ENCODE measurements at places on chromosomes 12 and 14.
A peak's percentile ranks its signal among the peaks of the same experiment; 100 is the strongest.

- DNase-seq, result peak; percentile 12
Observed at GRCh38 chr12:68011882-68012207, 22.6 kb downstream of the IFNG-AS1 start.

DNA sequence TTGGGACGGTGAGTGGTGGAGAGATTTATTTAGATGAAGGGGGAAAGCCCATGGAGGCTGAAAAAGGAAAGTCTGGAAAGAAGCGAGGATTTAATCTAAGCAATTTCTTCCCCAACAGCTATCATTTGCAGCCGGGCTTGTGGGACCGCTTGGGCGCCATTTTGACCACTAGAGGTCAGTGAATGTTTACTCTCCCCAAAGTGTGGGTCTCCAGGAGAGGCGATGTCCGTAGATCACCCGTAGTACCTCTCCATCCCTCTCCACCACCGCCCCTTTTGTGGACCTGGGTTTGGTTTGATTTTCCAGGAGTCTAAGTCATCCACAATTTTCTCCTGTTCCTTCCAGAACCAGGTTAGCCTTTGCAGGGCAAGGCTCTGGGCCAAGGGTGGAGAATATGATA, 91.2 kb upstream of the PARP11 start:
- DNase-seq, result peak; percentile 38

DNA sequence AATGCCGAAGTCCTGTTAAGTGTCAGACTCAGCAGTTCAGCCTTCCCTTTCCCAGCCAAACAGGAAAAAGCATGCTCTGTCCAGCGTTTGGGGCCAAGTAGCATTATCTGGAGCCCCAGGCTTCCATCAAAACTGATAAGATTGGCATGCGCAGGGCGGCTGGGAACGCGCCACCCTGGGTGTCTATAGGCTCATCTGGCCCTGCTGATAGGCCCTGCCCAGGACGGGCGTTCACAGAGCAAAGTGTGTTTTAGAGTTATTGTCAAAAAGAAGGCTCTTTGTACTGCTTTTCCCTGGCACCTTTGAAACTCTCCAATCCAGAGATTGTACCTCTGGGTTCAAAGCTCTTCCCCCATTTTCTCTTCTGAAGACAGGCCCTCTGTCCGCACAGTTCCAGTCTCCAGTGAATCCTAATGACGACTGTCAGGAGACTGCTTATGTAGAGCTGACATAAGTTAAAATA, at the start of gene ART4:
Gene ART4 (minus strand): TSS at position 102 of the 463 bp plus-strand sequence. CDS start 413 bp downstream, outside the sequence.
- no peak for DNase-seq

DNA sequence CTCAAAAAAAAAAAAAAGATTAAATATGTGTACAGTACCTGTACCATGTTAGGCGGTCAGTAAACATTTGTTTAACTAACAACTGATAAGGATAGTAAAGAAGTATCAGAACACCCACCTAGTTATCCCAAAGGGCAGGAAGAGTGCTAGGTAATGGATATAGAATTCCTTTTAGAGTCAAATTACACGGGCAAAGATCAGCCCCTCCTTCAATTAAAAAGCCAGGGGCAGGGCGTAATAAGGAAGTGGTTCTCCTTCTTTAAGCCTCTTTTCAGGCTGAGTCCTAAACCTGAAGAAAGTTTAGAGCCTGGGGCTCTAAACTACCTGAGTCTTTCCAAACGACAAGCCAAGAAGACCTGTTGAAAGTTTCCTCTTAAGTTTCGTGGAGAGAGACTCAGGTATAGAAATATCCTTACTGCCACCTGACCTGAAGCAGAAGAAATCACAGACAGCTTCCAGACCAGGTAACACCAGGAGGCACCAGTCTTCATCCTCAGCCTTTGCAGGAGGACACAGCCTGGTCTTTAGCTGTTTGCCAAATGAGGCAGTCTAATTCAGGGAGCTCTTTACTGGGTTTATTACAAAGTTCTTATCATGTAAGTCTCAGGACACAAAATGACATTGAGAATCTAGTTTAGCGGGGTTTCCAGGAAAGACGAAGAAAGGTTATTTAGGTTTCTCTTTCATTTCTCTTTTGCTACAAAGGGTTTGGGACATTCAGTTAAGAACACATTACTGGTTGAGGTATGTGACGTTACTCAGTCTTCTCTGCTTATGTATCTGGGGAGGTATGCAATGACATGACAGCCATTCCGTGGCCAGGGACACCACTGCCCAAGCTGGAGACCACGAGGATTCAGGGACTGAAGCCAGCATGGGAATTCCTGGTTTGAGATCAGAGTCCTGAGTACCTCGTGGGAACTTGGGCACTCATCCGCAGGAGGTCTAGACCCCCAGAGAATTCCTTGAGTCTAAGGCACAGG, at the start of gene BCL2L14:
Gene BCL2L14 (plus strand): TSS at position 266 of the 983 bp plus-strand sequence. CDS start 8,367 bp downstream, outside the sequence.
- DNase-seq, result no peak

DNA sequence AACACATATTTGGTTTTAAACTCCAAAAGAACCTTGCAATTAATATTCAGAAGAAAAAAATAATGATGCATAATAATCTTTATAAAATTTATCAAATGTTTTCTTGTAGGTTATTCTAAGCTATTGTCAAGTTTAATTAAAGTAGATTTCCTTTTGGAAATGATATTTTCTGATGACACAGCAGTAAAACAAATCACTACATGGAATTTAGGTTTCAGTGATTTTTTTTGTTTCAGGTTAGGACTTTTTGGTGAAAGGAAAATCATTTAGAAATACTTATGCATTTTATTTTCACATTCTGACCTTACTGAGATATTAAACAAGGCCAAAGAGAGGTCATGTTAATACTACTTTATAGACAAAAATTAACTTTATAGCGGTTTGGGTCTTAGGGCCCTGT, 1067.2 kb downstream of the TMTC2 start:
- no peak for DNase-seq

DNA sequence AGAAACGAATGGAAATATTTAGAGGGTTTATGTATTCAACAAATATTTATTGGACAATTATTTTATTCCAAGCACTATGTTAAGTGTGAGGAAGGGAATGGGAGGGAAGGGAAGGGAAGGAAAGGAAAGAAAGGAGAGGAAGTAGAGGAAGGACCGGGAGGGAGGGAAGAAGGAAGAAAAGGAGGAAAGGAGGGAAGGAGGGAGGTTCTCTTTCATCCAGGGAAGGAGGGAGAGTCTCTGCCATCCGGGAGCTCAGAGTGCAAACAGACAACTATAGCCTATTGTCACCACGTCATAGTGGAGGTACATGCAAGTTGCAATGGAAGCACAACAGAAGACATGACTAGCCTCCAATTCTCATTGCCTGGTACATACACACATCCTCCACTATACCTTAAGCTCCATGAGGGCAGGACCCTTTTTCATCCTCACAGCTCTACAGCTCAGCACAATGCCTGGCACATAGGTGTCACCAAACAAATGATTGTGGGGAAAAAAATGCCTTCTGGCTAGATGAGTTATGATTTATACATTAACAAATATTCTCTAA, 48.1 kb downstream of the DAD1 start:
- DNase-seq, result no peak

DNA sequence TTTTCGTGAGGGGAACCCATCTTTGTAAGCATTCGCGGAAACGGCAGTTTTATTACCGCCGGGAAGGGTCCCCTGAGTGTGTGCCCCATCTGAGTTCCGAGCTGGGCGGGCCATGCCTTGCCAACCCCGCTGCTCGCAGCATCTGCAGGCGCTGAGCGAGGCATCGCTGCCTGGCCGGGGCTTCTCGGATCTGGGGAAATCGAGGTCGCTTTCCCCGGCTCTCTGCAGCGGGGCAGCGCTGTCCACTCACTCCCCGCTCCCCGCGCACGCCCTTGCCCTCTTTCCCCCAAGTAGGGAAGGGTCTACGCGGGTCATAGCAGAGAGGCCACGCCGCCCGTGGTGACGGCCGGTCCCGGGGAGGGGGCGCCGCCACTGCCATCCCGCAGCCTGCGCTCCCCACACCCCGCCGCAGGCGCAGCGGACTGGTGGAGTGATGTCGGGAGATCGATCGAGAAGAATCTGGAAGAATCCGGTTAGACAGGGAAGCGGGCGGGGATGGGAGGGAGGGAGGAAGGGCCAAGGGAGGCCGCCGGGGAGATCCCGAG, 507 bp upstream of the FKBP4 start:
- DNase-seq, result no peak

- peak; percentile 93 for DNase-seq
Observed at GRCh38 chr12:49741882-49742620, 694 bp downstream of the TMBIM6 start.

GRCh38 chr12:63994704-63995103, 150.2 kb downstream of the SRGAP1 start:
- DNase-seq, result no peak

- no peak for DNase-seq
Observed at GRCh38 chr14:50364792-50365191, 31.9 kb downstream of the CDKL1 start.

- peak; percentile 14 for DNase-seq
Observed at GRCh38 chr14:94601884-94602391, 10.3 kb upstream of the SERPINA3 start.
